ENCODE measurements at places on chromosomes 7 and 10.

- no peak for DNase-seq
These were observed 24.9 kb downstream of the ZNF783 start for GRCh38 chr7:149286811-149287400.

DNA sequence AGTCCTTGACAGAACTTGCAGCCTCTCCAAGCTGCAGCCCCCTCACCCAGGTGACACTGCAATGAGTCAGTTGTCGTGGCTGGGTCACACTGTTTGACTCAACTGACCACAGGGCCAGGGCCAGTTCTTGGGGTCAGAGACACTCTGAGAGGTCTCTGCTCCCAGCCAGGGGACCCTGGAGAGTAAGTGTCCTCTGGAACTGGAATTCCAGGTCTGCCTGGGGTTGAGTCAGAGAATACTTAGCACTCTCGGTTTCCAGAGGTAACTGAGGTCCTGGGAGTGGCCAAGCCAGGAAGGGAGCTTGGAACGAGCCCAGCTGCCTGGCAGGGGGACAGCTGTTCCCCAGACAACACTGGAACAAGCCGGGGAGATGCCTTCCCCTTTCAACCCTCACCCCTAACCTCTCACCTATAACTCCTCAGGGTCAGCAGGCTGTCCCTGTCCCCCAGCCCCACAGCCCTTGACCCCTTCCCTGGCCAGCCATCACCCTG is 2.2 kb upstream of the MYL10 start:
- DNase-seq, result no peak

DNA sequence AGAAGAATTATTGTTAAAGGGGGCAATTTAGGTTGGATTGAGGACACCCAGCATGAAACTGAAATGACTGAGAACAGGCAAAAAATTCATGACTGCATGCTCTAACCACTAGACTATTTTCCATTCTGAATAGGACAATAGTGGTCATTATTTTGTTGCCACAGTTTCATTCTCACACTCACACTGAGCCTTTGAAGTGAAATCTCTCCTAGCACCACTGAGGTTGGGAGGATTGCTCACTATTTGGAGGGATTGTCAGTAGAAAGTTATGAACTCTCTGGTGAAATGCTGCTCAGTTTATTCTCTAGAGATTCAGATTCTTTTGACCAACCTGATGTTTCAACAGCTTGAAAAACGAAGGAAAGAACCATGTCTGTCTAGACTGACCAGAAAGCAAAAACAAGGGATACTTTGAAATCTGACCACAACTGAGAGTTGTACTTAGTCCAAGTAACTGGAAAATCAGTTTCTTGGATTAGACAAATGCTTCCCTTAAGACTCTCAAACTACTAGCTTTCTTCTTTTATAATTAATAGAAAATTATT is 191.2 kb downstream of the DYNC1I1 start:
- no peak for DNase-seq

- DNase-seq, result no peak
These were observed 35.1 kb downstream of the RTKN2 start for GRCh38 chr10:62233356-62234076.

DNA sequence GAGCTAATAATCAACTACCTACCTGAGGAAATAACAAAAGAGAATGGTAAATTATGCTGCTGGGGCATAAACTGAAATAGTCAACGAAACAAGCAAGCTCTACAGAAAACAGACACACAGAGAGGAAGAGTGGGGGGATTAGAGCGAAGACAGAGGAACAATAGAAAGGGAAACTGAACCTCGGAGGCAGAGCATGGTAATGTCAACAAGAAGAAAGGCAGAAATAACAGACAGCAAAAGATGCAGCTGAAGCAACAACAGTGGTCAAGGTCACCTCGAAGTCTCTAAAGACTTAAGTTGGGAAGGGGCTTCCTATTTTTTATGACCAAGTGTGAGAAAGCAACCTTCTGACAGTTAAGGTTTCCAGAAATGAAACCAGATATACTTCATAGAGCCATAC is 177.0 kb downstream of the ZNF438 start:
- DNase-seq, result no peak

- no peak for DNase-seq
These were observed 81.4 kb upstream of the EEPD1 start for GRCh38 chr7:36071605-36072004.

DNA sequence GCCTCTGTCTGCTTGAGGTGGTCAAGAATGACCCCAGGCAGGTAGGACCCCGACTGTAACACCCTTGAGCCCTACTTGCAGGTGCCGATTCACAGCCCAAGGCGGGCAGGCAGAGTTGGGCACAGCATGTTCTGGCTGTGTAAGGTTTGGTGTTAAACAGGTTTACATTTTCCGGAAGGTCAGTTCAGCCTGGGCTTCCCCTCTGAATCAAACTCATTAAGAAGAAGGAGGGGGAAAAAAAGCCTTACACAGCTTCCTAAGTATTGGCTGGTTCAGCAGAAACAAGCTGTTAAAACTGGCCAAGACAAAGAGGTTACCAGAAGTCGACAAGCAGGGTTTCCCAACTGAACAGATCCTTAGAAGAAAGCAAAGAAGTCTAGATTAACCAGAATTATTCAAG is 132.7 kb downstream of the PRPF18 start:
- DNase-seq, result no peak

- DNase-seq, result no peak
These were observed 163.4 kb downstream of the RAPGEF5 start for GRCh38 chr7:22193450-22193983.

GRCh38 chr7:16298221-16298620 is 123.1 kb downstream of the CRPPA start:
- no peak for DNase-seq

DNA sequence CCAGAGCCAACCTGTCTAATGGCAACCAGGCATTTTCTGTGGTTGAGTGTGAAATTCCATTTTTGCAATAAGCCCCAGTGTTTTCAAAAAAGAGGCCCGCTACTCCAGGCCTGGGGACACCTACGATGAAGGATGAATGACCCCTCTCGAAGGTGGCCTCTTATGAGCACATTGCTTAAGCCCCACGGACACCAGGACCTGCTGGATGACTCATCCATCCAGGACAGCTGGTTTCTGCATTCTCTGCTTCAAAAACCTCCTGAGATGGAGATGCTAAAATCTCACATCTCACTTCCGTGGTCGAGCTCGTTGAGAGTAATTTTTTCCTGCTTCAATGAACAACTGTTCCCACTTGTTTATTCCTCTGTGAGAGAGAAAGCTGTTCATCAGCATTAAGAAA is 150.2 kb upstream of the FZD8 start:
- DNase-seq, result no peak

DNA sequence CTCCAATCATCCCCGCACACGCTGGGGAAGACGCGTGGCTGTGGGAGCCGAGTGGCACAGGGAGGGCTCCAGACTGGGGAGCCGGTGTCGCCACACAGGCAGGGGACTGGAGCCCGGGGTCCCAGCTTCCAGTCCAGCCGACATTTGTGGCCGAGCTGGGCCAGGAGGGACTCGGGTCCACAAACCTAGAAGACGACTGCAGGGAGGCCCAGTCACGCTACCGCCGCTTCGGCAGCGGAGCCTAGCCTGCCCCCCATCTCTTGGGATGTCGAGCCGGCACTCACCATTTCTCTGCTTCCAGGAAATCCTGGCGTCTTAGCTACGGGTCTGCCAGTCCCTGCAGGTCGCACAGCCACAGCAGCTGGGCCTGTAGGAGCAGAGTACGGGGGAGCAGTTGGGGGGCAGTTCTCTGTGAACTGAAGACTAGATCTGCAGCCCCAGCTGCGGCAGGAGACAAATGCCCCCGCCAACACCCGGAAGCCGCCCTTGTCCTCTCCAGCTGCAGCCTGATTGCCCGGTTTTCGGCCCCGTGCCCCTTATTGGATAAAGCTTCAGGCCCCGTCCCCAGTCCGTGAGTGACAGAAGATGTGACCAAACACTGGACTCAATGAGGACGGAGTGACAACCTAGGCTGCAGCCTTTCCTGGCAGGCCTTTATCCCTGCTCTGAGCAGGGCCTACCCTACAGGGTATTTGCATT is 270.7 kb downstream of the ZNF33B start:
- DNase-seq, result peak; percentile 92

- no peak for DNase-seq
These were observed 49.4 kb upstream of the CELF2 start for GRCh38 chr10:10968257-10968588.

DNA sequence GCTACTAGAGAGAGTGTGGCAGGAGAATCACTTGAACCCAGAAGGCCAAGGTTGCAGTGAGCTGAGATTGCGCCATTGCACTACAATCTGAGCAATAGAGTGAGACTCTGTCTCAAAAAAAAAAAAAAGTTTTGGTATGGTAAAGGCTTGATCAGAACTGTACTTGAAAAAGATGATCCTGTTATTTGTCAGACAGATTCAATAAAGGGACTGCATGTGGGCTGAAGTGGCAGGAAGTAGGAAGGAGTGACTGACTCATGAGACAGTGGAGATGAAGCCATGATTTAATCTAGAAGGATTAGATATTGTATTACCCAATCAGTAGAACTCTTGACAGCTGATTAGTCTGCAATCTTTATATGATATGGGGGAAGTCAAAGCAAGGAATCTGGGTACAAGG is 2.7 kb upstream of the TMEM254 start:
- no peak for DNase-seq

DNA sequence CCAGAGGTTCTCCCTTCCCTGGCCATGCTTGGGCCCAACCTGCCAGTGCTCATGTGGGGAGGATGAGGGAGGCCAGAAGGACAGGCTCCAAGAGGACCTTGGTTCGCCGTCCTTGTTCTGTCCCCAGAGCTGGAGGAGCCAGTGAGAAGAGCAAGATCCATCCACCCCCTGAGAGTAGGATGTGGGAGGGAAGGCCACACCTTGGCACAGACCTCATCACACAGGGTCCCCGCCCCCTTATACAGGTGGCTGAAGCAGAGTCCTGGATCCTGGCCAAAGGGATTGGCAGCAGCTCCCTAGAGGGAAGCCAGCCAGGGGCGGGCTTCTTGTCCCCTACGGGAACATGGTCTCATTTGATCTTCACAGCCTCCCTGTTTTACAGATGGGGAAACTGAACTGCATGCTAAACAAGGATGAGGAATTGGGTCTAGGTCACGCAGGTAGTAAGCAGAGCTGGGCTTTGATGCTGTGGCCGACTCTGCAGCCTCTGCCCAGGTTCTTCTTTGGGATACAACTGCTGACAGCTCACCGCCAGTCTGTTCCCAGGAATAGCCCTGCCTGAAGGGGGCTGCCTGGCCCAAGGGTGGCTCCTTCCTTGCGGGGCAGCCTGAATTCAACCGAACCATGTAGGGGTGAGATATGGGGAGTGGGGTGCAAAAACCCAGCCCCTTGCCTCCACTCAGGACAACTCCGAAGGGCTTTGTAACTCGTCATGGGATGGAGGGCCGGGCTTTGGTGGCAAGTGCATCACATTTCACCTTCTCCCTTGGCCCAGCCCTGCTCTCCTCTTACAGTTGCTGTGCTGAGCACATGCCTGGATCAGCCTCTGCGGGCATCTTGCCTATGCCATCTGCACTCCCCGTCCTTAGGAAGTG is 62.2 kb upstream of the KDM7A start:
- peak; percentile 19 for DNase-seq

DNA sequence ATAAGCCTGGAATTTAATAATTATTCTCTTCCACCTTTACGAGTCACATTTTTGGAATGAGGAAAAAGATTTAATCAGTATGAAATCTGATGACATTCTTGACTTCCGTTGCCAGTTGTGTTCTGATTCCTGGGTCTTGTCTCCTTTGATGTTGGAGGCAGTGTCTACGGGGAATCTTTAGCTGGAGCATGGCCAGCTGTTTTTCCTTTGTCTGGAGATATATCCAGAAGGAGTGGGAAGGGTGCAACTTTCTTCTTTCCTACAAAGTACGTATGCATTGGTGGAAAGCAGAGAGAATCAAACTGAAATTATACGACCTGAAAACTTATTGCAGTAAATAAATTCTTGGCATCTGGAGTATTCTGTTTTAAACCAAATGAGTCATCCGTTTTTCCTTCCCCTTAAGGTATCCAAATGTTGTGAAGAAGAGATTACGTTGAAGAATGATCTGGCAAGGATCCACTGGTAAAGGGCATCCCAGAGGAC is 6.9 kb upstream of the GNG11 start:
- no peak for DNase-seq

- no peak for DNase-seq
These were observed 41.6 kb upstream of the MET start for GRCh38 chr7:116630357-116630756.

DNA sequence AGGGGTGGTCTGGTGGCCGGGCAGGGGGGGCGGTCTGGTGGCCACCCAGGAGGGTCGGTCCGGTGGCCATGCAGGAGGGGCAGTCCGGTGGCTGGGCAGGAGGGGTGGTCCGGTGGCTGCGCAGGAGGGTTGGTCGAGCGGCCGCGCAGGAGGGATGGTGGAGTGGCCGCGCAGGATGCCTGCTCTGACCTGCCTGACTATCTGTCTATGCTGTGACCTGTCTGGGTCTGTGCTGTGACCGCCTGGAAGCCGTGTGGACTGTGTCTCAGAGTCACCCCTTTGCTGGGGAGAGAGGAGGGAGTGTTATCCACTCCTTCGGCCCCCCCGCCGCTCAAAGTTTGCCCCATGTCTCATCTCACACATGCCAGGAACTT is 113.2 kb downstream of the ACTR3B start:
- DNase-seq, result no peak

GRCh38 chr10:24503461-24504320 is 220.0 kb downstream of the ARHGAP21 start:
- DNase-seq, result peak; percentile 32

GRCh38 chr7:117111535-117111934 is 158.2 kb downstream of the ST7 start:
- DNase-seq, result no peak

DNA sequence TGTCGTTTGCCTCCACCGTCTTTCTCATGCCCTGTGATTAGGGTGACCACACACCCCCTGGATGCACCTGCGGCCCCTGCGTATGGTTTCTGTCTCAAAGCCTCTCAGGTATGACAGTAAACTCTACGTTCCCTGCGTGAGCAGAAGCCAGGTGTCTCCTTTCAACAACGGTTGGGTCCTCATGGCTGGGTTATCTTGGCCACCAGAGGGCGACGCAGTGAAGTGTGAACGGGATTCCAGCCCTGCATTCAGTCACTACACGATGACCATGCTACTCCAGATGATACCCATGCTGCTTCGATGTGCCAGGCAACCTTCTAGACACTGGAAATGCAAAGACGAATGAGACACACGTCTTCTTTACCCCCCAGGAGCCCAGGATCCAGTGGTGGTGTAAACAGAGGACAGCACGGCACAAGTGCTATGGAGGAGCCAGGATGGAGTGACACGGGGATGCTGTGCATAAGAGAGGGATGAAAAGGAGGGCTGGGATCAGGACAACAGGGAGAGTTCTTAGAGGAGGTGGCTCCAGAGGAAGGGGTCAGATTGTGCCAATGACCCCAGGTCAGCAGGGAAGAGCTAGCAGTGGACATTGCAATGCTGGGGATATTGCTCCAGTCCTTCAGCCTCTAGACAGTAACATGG is 228.1 kb upstream of the PFKP start:
- DNase-seq, result peak; percentile 37

GRCh38 chr7:143900230-143900766 is 1.7 kb downstream of the TCAF1 start:
- no peak for DNase-seq

All from BE2C (cell line).